ENCODE measurements at places on chromosomes 13 and 19.

DNA sequence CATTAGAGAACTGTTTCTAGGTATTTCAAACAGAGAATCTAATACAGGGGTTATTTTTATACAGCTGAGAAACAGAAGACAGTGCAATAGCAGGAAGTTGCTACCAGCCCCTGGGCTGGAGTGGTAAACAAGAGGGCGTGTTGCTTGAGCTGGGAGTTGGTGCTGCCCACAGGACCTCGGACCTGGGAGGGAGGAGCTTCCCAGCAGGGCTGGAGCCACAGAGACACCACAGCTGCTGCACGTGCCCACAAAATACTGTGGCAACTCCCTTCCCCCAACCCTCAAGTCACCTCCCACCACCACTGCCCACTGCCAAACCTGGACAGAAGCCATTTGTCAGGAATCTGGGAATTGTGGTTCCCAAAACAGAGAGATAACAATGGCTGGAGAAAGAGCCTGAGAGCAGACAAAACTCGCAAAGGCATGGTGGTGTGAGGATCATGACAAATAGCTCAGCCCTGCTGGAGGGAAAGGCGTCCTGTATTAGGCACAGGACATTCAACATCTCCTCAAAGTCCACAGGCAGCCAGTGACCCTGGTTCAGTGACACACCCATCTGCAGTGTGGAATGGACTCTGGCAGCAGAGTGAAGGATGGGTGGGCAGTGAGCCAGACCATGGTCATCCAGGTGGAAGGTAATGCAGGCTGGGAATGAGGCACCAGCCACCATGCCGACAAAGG is 57.2 kb downstream of the SPATA13 start:
- no peak for DNase-seq

DNA sequence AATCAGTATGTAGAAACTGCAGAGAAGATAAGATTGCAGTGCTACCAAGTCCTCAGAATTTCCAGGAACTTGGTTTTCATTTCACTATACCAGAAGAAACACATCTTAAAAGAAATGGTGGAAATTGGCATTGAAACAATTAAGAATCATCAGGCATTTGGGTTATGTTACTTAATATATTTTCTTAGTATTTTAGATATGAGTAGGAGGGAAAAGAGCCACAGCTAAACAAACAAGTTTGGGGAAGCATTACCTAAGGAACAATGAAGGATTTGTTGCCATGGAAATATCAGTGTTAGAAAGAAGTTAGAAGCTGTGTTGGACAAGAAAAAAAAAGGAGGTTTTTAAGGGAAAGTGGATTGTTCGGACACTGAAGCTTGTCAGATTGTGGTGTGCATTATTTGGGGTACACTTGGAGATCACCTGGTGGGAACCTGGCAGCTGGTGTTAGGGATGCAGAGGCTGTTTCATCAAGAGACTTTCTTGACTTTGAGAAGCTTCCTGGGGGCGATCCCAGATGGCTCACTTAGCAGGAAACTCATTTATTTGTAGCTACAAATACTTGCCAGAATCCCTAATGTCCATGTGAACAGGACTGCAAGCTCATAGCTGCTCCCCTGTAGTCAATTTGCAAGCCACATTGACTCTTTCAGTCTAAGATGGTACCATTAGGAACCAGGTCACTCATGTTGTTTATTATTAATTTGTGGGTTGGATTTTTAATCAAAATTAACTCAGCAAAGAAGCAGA is 246.7 kb downstream of the RFC3 start:
- no peak for DNase-seq

DNA sequence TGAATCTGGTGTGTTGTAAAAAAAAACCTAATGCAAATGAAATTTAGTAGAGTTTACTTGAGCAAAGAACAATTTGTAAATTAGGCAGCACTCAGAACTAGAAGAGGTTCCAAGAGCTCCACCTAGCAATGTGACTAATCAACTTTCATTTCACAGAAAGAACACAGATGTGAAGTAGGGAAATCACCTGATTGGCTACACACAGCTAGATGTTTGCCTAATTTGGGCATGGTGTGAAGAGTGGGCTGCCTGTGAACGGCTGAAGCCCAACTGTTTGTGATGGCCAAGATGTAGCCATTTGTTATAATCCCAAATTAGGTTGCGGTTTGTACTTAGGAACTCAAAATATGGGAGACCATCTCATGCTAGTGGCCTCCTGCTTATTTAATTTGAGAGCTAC is 724.4 kb upstream of the SLITRK5 start:
- no peak for DNase-seq

GRCh38 chr13:68078874-68079273 is 848.7 kb upstream of the PCDH9 start:
- DNase-seq = no peak

Measured in fibroblast of upper back skin (primary cell).